ENCODE measurements at places on chromosomes 5 and 9.

GRCh38 chr9:121912812-121913627, 180.1 kb downstream of the TTLL11 start:
- no peak for DNase-seq

DNA sequence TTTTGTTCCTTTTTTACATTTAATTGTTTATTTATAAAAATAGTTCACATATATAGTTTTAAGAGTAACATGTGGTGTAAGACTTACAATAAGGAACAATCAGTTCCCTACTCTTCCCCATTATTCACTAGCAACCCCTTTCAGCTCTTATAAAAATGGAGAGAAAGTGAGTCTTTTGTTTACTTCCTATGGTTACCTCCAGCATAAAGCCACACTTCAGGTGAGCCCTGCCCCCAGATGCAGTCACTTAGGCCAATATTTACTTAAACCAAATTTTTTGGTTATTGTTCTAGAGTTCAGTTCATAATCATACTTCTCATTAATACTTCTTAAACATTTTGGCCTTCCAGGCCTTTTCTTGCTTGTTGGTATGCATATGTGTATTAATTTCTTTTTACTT, 33.7 kb downstream of the UBE2R2 start:
- no peak for DNase-seq

DNA sequence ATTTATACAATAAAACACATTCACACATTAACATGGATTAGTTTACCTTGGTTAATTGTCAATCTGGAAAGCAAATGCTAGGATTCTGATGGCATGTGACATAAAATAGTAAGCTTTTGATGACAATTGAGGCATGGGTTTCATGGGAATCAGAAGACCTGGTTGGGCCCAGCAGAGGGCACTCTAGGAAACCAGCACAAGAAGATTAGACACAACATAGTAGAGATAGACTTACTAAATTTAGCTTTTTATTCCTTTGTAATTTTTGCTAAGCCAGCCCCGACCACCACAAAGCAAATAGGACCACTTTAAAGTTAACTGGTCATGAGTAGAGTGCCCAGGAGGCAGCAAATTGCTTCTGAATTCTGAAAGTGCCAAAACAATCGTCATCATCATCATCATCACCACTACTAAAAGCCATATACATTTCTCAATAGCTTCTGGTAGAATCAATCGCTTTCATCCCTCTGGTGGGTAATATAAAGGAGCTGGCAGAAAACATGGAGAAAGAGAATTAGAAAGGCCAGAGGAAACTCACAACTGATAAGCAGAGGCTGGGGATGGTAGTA, 163.2 kb downstream of the ARRDC3 start:
- DNase-seq: peak; percentile 28

GRCh38 chr9:33180526-33181184, 13.5 kb upstream of the B4GALT1 start:
- DNase-seq: no peak

- DNase-seq: no peak
These were observed 141.8 kb upstream of the MAST4 start for GRCh38 chr5:66454186-66455078.

DNA sequence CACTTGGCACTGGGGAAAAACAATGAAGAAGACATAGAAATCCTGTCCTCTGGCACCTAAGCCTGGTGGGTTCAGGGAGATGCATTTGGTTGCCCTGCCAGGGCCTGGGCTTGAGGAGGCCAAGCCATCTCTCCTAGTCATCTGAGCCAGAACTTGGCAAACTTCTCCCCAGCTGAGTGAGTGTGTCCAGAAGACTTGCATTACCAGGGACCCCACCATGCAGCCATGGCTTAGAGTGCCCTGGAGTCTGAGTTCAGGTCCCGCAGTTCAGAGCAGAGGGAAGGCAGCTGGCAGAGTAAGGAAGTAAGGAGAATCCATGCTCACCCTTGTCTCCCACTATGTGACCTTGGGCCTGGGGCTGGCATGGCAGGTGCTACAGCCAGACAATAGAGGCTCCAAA, 37.4 kb upstream of the FCN1 start:
- DNase-seq: no peak

GRCh38 chr9:83537331-83538171, 650 bp downstream of the FRMD3 start:
- no peak for DNase-seq

DNA sequence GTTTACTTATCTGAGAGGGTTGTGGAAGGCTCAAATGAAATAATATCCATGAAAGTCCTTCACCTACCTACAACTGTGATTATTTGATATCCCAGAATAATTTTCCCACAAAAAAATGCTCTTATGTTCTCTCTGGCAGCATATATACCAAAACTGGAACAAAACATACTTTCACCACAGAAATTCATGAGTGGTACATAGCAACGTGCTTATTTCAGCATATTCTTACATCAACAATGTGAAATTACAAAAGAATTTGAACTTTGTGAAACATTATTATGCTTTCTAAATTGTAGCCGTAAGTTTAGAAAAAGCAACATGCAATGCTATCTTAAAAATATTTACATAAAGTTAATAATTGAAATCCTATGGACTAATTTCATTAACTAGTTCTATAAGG, 137.1 kb downstream of the GABRB2 start:
- no peak for DNase-seq

DNA sequence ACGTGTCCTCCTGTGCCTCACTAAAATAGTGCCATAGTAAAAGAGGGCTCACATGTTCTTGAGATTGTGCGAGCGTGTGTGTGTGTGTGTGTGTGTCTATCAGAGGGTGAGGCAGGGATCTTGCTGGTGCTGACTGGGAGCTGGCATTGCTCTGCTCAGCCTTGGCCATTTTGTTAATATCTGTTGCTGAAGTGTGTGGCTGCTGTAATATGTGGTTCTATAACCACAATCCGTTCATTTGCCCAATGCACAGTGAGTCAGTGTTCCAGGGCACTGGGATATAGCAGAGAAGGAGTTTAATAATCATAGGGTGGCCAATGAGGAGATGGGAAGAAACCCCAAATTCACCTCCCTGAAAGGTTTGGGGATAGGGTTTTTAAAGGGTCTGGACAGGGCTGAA, 61.3 kb downstream of the RASGRF2 start:
- DNase-seq: no peak

DNA sequence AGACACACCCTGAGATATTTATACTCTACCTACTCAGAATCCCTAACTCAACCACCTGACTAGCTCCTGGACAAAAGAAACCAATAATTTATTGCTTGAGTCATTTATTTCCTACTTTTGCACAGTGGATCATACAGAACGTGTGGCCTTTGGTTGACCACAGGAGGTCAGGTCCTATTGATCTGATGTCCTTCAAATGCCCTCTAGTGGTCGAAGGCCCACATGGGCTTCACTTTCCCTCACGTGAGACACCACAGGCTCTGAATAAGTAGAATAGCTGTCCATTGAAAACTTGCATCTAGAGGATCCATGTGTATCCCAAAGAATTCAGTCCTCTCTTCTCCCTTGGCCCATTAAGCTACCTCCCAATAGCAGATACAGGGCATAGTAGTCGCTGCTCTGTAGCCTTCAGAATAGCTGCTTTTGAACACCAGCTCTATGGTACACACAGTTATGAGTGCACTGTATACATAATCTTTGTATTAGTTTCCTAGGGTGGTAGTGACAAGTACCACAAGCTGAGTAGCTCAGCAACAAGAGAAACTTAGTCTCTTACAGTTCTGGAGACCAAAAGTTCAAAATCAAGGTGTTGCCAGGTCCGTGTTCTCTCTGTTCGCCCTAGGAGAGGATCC, 177.6 kb upstream of the SMARCA2 start:
- DNase-seq: peak; percentile 57

DNA sequence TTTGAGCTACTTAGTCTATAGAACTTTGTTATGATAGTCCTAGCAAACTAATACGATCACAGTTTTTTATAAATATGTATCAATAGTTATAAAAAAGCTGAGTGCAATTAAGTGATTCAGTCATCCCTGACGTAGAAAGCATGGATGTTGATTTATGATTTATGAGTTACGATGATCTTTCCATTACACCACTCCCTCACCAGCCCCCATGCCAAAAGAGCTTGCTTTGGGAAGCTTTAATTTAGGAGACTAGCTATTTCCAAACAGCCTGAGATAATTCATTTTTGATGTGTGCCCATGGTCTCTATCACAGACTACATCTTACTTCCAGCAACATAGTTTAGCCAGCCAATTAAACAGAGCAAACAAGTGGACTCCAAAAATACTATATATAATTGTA, 256.8 kb downstream of the GABRG2 start:
- DNase-seq: no peak

DNA sequence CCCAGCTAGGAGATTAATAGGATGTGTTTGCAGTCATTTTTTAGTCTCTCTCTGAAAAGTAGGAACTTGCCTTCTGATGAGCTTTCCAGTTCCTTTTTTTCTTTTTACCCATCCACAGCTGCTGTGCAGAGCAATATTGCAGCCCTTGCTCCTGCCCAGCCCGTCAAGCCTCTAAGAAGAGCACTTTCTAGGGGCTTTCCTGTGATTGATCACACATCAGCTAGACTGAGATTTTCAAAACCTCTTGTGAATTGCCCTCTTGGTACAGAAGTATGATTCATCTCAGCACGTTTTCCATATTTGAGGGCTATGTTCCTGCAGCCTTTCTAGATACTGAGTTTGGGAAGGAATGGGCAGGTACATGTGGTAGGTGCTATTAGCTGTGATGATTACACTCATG, 93.9 kb downstream of the GALNT10 start:
- peak; percentile 55 for DNase-seq

DNA sequence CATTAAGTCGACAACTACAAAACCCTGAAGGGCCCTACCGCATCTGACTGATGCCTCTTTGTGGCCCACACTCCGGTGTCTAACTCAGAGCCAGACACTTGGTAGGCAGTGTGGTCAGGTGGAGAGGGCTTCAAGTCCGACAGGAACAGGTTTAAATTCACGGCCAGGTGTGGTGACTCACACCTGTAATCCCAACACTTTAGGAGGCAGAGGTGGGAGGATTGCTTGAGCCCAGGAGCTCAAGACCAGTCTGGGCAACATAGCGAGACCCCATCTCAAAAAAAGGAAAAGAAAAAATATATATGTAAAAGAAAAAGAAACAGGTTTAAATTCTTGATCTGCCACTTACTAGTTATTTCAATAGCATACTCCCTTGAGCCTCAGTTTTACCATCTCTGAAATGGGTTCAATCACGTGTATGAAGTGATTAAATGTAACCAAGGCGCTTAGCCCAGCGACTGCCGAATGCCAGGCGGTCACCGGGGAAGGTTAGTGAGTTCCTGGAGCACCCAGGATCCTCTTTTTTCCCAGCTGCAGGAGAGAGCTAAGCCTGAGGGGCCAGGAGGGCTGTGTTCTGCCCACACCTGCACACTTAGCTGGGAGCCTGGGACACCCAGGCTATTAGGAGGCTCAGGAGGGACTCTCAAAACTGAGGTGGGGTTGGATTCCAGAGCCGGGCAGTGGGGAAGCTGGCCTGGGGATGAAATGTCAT, 943 bp downstream of the CLTB start:
- peak; percentile 53 for DNase-seq

DNA sequence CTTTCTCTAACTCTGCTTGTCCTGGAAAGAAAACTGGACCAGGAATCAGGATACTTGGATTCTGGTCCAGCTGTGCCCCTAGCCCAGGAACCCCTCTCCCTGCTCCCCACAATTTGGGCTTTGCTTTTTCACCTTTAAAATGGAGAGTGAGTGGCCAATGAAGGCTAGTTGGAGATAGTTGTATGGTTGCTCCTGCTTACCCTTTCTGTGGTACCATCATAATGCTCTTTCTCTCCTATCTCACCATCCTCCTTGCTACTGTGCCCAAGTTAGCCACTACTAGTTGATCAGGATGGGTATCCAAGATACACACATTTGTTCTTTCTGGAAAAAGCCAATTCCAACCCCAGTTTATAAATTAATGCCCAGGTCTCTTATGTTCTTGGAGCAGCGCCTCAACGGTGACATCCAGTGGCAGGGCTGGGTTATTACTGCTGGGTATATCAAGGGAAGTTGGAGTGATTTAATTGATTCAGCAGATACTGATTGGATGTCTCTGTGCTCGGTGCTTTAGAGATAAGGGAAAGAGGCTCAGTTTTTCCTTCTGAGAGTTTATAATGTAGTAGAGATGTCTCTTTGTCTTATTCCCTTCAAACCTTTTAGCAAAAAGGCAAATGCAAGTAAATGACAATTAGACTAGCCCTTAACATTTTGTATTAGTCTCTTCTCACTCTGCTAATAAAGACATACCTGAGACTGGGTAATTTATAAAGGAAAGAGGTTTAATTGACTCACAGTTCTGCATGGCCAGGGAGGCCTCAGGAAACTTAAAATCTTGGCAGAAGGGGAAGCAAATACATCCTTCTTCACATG, 38.5 kb downstream of the FAXDC2 start:
- peak; percentile 68 for DNase-seq

- peak; percentile 18 for DNase-seq
These were observed 139.7 kb upstream of the PCA3 start for GRCh38 chr9:76624391-76625048.

GRCh38 chr9:74556685-74557084, 59.5 kb downstream of the RORB start:
- peak; percentile 4 for DNase-seq

DNA sequence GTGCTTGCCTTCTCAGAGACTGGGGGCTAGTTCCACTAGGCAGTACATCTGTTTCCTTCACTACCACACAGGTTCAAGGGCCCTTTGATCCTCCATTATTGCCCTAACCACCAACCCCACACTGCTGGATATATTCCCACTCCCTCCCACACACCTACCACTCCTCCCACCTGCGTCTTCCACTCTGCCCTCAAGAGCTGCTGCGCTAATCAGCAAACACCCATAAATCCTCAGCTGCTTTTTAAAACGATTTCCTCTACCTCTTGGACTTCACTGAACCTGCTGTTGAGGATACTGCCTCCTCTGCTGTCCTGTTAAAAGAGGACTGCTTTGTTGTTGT, 120.9 kb downstream of the MAPKAP1 start:
- no peak for DNase-seq

- no peak for DNase-seq
These were observed 74.5 kb upstream of the TBC1D2 start for GRCh38 chr9:98329904-98330303.

DNA sequence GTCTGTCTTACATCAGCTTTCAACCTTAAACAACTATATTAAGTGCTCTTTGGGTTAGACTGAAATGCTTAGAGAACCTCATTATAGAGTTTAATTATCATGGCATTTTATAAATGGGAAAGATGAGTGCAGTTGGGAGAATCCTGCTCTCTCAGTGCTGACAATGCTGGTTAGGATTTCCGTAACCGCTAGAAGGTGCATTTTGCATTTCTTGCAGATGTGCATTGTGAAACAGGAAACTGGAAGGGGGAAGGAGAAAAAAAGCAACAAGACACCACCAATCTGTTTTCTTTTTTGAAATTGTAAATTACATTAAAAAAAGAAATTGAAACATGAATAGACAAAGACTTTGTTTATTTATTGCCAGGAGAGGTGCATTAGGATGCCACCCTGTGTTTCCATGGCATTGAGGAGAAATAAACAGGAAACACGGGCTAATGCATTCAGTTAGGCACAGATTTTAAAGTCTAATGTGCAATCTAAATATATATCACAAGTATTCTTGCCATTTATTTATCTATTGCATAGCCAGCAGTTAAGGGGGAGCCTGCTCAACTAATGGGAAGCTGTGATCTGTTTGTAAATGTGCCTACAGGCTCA, 478.9 kb downstream of the PSAT1 start:
- no peak for DNase-seq

Data from GM20000 (cell line).